ENCODE measurements at places on chromosomes 7 and 10.
A peak's percentile ranks its signal among the peaks of the same experiment; 100 is the strongest.

DNA sequence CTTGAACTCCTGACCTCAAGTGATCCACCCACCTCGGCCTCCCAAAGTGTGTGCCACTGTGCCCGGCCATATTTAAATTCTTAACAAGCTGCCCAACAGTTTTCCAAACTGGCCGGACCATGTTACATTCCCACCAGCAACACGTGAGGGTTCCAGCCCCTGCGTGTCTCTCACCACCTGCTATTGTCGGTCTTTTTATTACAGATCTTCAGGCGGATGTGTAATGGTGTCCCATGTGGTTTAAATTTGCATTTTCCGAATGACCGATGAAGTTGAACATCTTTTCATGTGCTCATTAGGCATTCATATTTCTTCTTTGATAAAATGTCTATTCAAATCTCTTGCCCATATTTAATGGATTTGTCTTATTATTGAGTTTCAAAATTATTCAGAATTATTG, 11.5 kb downstream of the ELFN1 start:
- no peak for DNase-seq

DNA sequence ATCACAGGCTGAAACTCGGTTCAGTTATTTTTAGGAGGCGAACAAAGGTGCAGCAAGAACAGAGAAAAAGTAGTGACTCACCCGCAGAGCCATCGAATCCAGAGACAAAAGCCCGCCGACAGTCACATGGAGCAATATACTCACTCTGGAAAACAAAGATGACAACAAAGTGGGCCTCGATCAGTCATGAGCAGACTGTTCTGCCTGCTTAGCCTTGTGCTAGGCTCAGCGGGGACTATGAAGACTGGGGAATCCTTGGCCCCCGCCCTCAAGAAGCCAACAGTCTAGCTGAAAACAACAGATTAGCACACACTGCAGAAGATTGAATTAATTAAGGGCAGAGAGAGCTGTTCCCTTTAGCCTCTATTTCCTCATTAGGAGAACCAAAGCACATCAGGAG, 30.4 kb downstream of the XPNPEP1 start:
- DNase-seq = no peak

- no peak for DNase-seq
Measured at GRCh38 chr7:79199961-79200360, 253.5 kb downstream of the MAGI2 start.

DNA sequence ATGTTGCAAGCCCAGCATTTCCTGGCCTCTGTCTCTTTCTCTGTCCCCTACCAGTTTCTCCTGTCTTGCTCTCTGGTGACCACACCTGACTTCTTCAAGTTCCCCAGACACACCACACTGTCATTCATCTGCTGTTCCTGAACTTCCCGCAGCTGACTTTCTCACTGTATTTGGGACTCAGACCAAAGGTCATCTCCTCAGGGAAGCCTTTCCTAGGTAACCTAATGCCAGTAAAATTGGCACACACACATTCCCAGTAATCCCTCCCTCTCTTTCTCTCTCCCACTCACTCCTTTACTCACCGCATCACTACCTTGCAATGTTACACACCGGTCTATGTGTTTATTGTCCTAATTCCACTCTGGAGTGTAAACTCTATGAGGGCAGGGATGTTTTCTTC, 81.7 kb downstream of the ELMO1 start:
- DNase-seq = no peak

DNA sequence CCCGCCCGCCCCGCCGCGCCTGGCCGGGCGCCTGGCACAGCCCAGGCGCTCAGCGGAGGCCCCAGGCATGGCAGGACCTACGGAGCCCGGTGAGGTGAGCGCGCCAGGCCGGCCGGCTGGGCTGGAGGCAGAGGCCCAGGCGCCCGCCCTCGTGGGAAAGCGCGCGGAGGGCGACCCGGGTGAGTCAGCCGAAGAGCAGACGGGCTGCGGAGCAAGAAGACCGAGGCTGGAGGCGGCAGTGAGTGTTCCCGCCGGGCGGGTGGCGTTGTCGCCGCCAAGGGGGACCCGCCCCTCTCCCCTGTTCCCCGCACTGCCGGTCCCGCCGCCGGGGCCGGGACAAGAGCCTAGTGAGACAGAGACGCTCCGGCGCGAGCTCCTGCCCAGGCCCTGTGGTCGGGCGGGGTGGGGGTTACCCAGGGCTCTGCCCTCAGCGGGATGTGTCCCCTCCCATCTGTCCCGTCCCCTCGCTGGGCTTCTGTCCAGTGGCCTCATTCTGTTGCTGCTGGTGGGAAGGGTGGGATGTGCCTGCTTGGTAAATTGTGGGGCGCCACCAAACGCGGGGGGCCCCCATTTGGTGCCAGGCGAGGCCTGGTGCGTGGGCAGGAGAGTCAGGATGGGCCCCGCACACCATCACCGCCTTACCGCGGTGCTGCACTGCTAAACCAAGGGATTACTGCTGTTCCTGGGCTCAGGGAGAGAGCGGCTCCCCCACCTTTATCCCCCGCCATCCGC, 17.0 kb upstream of the NODAL start:
- peak; percentile 72 for DNase-seq

DNA sequence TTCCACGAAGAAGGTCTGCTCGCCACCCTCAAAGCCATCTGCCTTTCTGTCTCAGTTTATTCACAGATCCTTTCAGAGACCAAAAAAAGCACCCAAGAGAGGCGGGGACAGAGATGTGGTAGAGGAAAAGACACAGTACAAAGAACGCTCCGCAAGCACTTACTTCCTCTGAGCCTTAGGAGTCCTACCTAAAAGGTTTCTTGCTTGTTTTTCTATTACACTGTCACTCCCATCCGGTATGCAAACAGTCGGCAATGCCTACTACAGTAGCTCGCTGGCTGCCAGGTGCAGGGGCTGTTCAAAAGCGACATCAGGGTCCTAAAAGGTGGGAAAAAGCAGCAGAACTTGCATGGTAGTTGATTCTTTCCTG, 816 bp downstream of the TECPR1 start:
- peak; percentile 15 for DNase-seq

- no peak for DNase-seq
Measured at GRCh38 chr10:30398193-30398592, 35.8 kb upstream of the MAP3K8 start.

DNA sequence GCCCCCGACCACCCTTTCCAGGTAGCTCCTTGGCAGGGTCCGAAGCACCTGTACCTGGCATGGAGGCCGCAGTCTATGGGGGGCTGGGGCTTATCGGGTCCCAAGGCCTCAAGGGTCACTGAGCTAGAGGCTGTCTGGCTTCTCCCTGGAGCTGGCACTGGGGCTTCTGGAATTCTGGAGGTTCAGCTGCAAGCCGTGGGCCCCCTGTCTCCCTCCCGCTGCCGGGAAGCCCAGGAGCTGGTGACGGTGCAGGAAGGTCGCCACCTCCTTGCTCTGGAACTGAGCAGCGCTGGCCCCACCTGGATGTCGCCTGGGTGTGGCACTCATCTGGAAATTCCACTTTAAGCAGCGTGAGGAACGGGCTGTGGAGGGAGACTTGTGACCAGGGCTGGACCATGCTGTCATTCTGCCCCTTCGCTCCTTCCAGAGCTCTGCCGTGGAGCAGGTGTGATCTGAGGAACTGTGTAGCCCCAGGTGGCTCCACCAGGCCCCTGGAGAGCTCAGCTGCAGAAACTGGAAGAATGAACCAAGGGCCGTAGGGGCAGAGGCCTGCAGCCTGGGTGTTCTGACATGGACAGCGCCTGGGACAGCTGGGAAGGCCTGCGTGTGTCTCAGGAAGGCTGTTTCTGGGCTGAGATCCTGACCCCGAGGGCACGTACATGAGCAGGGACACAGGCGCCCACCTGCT, 129.7 kb upstream of the PPP2R2D start:
- no peak for DNase-seq

GRCh38 chr10:29102233-29102632, 186.6 kb upstream of the LYZL1 start:
- DNase-seq = no peak

DNA sequence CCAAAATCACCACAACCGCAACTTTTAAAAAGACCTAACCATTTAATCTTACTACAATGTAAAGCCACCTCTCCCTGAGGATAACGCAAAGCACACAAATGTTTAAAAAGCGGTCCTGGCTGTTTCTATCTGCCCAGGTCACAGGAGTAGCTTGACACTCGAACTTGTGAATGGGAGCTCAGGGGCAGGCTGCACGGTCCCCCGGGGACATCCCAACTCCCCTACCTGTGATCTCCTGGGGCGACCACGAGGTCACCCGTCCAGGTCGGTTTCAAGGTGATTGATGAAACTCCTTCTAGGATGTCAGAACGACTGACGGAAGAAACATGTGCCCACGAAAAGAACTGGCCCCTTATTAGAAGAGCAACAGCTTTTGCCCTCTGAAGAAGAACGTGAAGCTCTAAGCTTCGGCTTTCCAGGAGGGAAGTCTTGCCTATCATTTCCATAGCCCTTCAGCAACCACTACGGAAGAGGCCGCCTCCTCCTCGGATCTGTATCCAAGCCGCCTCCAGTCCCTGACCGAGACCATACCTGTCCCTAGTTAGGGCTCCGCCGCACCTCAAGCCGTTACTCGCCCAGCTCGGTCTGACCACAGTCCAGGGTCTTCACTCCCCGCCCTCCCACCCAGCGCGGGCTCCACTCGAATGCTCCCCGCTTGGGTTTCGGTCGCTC, 459 bp downstream of the CYCS start:
- DNase-seq = peak; percentile 24

DNA sequence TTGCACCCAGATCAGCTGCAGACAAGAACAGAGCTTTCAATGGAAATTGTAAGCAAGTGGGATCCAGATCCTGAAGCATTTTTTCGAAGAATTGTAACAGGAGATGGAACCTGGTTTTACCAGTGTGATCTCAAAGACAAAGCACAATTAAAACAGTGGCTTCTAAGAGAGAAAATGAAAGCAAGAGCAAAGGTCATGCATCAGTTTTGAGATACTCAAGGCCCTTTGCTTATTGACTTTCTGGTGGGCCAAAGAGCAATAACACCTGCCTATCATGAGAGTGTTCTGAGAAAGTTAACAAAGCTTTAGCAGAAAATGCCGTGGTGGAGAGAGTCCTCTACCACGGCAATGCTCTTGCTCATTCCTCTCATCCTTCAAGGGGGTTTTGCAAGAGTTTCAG, 194.8 kb downstream of the TMEM178B start:
- no peak for DNase-seq

- no peak for DNase-seq
Measured at GRCh38 chr7:30917216-30917893, 5.7 kb downstream of the AQP1 start.

- DNase-seq = peak; percentile 41
Measured at GRCh38 chr10:133442191-133442966, 11.4 kb upstream of the SCART1 start.

DNA sequence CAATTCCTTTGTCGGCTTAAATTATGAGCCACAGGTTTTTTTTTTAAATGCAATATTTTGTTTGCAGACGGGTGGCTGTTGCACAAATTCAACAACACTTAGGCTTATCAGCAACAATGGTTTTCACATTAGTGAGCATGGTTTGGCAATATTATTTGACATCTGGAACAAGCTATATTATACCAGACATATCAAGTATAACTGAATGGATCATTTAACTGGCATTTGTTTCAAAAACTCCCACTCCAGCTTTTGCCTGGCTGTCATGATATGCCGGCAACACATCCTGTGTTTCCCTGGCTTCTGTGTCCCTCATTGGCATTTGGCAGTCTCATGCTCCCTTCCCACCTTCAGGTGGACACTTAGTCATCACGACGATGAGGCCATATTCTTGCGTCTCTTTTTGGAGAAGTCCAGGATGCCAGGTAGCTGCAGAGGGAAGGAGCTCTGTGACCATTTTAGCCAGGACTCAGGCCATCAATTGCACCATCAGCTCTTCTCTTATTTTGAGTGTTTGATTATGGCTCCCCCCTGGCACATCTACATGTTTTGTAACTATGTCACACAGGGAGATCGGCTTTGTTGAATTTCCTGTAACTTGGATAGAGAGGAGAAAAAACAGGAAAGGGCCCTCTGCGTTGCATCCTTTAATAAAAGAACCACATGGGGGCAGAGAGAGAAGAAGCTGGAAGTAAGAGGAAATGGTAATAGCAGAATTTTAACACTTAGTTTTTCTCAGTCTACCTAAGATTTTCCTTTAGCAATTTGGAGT, 413.9 kb downstream of the LRMDA start:
- no peak for DNase-seq

GRCh38 chr7:76358011-76358480, 745 bp downstream of the YWHAG start:
- DNase-seq = peak; percentile 74

DNA sequence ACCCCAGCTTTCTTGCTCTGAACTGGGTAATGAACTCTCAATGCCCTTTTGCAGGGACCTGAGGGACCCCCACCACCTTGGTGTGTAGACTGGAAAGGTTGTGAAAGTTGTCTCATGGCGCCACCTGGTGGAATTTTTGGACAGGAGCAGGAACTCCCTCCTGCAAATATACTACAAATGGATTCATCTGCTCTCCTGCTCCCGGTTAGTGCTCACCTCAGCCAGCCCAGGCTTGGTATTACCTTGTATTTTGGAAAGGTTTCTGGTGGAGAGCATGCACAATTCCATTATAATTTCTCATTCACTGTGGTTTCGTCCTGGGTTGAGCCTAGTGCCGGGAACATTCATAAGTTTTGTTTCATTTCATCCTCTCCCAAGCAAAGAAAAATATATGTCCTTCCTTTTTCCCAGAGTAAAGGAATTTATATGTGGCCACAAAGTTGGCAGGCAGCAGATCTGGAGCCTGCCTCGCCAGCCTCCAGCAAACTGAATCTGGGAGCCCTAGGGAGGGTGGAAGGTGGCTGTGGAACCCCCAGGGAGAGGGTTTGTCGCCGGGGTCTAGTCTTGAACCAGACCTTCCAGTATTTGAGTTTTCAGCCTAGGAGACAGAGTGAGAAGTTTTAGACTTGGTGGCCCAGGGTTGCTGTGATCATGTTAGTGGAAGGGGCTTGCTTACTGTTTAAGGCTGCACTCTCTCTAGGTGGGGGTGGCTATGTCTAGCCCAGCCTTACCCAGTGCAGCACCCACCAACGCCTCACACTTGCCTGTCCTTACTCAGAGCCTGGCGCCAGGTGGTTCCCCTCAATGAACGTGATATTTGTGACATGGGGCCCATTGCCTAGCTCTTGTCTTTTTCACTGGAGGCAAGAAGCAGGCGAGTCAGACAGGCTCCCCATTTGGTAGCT, 9.5 kb downstream of the FAM241B start:
- peak; percentile 70 for DNase-seq

DNA sequence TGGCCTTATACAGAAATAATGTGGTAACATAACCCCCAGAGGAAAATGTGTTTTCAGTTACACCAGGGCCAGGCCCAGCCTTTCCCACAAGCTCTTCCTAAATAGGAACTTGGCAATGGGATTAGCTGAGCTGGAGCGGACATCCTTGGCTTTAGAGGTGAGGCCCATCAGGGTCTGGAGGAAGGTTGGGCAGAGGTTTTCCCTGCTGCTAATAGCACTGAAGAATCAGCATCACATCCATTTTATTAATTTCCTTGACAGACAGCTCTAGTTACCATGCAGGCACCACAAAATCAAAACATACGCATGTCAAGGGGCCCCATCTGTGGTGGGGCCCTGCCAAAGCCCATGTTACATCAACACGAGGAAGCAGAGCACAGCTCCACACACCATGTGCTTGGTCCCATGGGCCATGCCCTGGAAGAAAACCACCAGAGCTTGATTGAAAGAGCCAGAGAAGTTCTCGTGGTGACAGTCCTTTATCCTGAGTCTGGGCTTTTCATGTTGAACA, 566.6 kb downstream of the KCNMA1 start:
- no peak for DNase-seq

- no peak for DNase-seq
Measured at GRCh38 chr10:95275726-95276366, 15.0 kb downstream of the PDLIM1 start.

- DNase-seq = peak; percentile 0
Measured at GRCh38 chr7:45190406-45191165, 33.0 kb downstream of the RAMP3 start.
